Activated CD4-positive, alpha-beta memory T cell treated with anti-CD3 and anti-CD28 coated beads, Interleukin-2, amount 10 ng/mL, durations not matched to agents 7 days and 5 days (primary cell): ENCODE measurements at places on chromosomes 2 and 18. TPM values are rescaled to one million over a fixed set of nuclear protein-coding genes. Genes with fewer than 3 reads are reported as not detected.
A peak's percentile ranks its signal among the peaks of the same experiment; 100 is the strongest.

Gene MDH1B
- total RNA-seq, result 0.08 TPM

Gene QPCT
- total RNA-seq, result not detected

Gene SP5
- total RNA-seq, result not detected

Gene C18orf54
- 12.3 TPM for total RNA-seq

Gene RAX
- not detected for total RNA-seq

- H3K4me1 ChIP-seq, result peaks cover 4% of the 10 kb centered on the region
- H3K36me3 ChIP-seq, result no peaks in the 10 kb centered on the region
- H3K27me3 ChIP-seq, result peaks cover 20% of the 10 kb centered on the region
- no peak overlapping the region for H3K4me3 ChIP-seq
- no peak for DNase-seq
These were observed 53.9 kb downstream of the TNS1 start for GRCh38 chr2:217948897-217949296.

DNA sequence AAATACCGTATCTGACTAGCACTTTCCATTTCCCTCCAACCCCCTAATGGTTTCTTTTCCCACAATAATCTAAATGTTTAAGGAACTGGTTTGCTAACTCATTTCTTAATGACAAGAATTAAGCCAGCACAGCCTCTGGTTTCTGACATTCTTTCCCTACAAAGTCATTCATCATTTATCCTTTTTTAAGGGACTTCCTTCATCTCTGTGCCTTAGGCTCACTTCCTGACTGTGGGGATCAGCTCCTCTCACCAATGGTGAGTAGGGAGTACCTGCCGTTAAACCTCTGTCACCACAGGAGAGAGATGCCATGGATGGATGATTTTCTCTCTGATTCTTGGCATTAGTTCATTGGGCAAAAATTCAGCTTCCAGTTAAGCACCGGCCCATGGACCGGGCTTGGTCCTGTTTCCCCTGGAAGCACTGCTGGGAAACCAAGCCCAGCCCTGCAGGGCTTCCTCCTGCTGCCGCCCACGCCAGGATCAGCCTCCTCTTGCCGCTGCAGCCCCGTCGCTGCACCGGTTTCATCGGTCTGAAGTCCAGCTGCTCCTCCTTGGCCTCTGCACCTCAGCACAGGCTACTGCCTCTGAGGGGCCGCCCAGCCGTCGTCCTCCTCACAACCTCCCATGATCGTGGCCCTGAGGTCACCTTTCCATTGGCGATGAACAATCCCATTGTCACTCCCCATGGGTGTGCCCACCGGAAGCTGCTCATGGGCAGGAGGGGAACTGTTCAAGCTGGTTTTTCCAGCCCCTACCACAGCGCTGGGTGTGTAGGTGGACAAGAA lies 64.0 kb upstream of the ZNF516 start:
- no peaks in the 10 kb centered on the region for H3K4me1 ChIP-seq
- no peak overlapping the region for H3K27ac ChIP-seq
- peaks cover 4% of the 10 kb centered on the region for H3K27me3 ChIP-seq
- DNase-seq, result no peak
- no peaks in the 10 kb centered on the region for H3K36me3 ChIP-seq

DNA sequence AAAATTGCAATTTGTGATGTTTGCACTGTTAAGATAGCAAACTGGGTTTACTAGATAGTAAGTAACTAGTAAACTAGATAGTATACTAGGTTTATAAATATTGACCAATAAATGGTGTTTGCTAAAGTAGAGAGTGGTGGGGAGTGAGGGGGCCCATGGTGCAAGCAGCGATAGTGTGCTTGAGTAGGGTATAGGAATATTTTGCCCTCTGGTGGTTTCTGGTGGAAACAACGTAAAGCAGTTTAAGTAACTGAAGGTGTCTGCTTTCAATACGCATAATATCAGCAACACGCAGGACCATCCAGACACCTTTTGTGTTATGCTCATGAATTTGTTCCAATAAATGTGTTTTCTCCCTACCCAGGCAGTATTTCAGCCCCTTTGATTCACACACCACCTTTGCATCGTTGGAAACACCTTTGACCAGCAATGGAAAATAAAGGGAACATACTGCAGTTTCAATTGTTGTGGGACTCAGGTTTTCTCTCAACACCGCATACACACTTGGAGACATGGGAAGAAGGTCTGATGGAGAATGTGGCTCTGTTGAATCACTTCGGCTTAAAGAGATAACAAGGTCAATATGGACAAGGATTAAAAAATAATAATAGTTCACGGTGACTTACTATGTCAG lies 16.7 kb upstream of the STAT1 start:
- peak; percentile 36 for DNase-seq
- peak overlapping the region; percentile 7 for H3K4me3 ChIP-seq
- peaks cover 87% of the 10 kb centered on the region for H3K36me3 ChIP-seq
- peaks cover 59% of the 10 kb centered on the region for H3K4me1 ChIP-seq

DNA sequence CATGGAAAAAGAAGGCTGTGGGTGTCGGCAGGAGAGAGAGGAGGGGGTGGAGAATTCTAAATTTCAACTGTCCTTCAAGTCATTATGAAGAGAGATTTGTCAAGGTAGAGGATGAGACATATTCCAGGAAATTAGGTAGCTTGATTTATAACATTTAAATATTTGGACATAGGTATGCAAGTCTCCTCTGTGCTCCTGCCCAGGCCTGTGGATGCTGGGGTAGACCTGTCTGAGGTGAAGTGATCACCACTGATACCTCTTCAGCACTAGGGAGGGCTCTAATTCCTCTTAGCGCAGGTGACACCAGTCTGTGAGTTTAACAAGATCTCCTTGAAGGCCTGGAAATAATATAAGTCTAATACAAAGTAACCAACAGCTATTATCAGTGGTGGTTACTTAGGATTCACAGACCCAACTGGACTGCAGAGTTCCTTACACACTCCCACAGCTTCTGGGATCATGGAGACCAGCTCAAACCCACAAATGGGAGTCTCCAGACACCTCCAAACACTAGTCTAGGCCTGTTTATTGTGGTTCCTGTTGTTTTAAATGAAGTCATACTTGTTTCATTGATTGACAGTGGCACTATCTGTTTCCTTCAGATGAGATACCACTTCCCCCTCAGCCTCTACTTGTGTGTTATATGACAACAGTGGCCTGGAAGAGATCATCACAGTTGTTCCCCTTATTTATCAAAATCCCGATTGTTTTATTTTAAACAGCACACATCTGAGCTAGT lies 104.1 kb upstream of the ITPRID2 start:
- no peak overlapping the region for H3K27ac ChIP-seq
- no peak for DNase-seq
- no peaks in the 10 kb centered on the region for H3K36me3 ChIP-seq
- peaks cover 3% of the 10 kb centered on the region for H3K27me3 ChIP-seq
- H3K4me1 ChIP-seq, result peaks cover 33% of the 10 kb centered on the region
- H3K4me3 ChIP-seq, result no peak overlapping the region

DNA sequence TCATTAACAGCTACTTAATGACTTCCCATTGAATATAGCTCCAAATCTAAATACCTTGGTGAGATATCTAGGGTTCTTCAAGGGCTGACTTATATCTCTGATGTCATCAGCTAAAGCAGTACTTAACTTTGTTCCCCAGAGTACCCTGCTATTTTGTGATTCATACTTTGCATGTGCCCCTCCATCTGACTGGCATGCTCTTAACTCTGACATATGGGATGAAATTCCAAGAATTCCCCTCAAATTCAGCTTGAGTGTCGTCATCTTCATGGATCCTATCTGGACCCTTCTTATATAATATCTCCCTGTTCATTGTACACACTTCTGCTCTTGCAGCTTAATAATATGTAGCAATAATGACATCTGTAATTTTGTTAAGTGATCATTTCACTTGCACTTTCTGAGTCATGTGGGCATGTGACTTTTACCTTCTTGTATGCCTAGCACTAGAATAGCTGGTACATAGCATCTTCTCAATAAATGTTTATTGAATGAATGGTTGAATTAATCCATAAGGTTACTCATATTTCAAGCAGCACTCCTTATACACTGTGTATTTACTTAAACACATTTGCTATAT lies 172.9 kb downstream of the WDR7 start:
- DNase-seq, result no peak
- H3K36me3 ChIP-seq, result peaks cover 12% of the 10 kb centered on the region
- H3K4me3 ChIP-seq, result no peak overlapping the region
- H3K27ac ChIP-seq, result no peak overlapping the region
- H3K4me1 ChIP-seq, result peaks cover 6% of the 10 kb centered on the region

DNA sequence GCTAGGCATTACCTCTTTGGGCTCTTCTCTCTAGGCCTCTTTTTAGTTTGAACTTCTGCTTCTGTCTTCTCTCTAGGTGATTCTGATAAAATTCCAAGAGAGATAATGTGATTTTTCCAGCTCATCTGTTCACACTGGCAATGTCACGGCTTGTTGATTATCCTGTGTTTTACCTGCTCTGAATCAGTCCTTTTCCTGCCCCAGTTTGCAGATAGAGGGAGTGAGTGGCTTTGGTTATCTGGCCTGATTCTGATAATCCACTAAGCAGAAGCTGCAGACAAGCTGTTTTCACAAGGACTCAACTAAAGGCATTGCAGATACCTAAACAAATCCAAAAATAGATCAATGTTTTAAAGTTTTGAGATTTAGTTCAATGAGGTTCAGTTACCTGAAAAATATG lies 111.9 kb downstream of the DCC start:
- H3K27me3 ChIP-seq, result no peaks in the 10 kb centered on the region
- H3K36me3 ChIP-seq, result no peaks in the 10 kb centered on the region
- no peaks in the 10 kb centered on the region for H3K4me1 ChIP-seq
- no peak overlapping the region for H3K27ac ChIP-seq

DNA sequence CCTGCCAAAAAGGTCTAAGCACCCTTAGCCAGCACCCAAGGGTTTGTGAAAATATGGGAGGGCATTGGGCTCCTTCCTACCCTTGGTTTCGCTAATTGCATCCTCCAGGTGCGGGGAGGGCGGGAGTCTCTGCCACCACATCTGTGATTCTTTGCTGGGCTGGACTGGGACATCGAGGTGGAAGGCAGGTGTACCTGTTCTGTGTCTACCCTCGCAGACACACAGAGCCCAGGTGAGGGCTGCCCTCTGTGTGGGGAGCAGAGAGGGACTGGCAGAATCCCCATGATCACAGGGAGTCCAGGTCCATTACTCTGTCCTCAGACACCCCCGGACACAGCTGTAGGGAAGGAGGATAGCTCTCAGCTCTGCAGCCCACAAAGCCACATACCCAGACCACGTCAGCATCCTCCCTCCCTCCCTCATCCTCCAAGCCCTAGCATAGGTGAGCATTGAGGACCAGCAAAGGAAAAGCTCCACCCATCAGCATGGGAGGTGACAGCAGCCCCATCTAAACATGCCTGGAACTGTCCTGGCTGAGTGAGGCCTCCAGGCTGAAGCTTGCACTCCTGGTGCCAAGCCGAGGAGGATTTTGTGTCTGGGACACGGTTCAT lies 49.8 kb downstream of the PLB1 start:
- H3K36me3 ChIP-seq, result no peaks in the 10 kb centered on the region
- peak overlapping the region; percentile 58 for H3K4me3 ChIP-seq
- H3K27me3 ChIP-seq, result no peaks in the 10 kb centered on the region
- H3K27ac ChIP-seq, result peak overlapping the region; percentile 86
- H3K4me1 ChIP-seq, result peaks cover 53% of the 10 kb centered on the region

DNA sequence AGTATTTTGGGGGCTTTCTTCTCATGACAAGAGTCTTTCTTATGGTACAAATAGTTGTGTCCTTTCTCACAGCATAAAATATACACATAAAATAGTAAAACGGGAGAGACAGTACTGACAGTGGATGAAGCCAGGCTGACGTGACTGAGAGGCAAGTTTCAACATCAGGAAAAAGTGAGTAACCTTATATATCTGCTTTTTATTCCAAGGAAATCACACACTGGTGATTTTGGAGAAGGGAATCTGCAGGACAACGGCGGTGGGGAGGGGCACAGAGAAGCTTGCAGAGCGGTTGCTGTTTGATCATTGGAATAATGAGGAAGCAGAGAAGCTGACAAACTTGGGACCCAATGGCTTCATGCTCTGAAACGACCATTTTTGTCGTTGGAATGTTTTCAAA lies 130.6 kb upstream of the ZNF236 start:
- no peaks in the 10 kb centered on the region for H3K36me3 ChIP-seq
- no peak overlapping the region for H3K4me3 ChIP-seq
- peaks cover 25% of the 10 kb centered on the region for H3K4me1 ChIP-seq
- no peak for DNase-seq

DNA sequence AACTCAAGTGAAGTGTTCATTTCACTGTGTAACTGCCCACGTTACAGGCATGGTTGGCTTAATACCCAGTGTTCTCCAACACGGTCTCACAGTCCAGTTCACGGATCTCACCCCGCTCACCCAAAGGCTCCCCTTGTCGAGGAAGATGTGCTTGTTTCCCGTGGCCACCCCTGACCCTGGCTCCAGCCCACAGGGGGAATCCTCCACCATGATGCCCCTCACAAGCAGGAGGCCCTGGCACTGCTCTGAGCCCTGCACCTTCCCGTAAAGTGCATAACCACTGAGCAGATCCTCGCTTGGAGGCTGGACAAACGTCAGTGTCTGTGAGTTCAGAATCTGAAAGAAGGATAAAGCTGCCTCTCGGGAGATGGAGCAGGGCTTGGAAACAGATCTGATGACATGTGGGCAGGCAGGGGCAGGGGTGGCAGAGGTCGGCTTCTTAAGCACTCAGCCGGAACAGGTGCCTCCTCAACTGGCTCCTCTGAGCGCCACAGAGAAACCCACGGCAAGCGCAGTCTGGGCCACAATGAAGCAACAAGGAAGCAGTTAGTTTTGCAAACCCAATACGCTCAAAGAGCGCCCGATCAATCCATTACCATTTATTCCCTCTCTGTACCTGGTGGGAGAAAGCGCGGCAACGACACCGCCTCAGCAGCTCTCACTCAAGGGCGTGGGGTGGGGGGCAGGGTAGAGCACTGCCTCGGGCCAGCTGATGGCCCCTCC lies 17.6 kb downstream of the HDAC4 start:
- peaks cover 36% of the 10 kb centered on the region for H3K4me1 ChIP-seq
- no peak for DNase-seq
- H3K27ac ChIP-seq, result no peak overlapping the region

DNA sequence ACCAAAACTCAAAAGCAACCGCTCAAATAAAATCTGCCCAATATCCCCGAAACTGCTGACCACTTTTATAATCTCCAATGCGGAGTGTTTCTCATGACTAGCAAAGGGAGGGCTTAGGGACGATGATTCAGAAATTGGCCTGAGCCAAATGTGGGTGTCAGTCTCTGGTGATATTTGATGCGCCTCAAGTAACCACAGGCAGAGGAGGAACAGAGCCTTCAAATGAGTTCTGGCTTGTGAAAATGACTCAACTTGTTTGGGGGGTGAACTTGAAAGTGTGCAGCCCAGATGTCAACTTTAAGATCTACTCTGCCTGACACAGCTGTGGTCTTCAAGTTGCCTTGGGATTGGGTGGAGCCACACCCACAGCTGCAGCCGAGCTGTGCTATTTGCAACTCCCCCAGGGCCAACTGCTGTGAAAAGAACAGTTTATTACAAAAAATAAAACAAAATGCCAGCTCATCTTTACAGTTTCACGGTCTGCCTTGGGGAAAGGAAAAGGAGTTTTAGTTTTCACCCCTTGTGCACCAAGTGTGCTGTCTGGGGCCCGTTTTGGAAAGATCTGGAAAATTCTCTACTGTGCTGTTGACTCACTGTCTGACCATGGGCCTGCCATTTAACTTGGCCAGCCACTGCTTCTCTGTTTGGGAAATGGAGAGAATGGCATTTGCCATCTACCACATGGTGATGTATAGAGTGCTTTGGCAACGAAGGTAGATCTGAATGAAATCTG lies 222.1 kb downstream of the MTX2 start:
- H3K27ac ChIP-seq, result no peak overlapping the region
- H3K4me3 ChIP-seq, result no peak overlapping the region
- peaks cover 55% of the 10 kb centered on the region for H3K27me3 ChIP-seq
- H3K4me1 ChIP-seq, result peaks cover 6% of the 10 kb centered on the region
